Type B pancreatic cell (in vitro differentiated cells): ENCODE measurements at places on chromosomes 5 and 9. TPM values are rescaled to one million over a fixed set of nuclear protein-coding genes. Genes with fewer than 3 reads are reported as not detected.

NR5A1 gene
- total RNA-seq, result 0.12 and 0.26 TPM in 2 replicates

SLC6A3 gene
- total RNA-seq, result 0.19 TPM in 2 replicates

SLC28A3 gene
- 2.4 and 7.2 TPM in 2 replicates for total RNA-seq

PNPLA7 gene
- 2.5 and 3.1 TPM in 2 replicates for total RNA-seq

CLIC3 gene
- total RNA-seq, result 38.6 and 63.3 TPM in 2 replicates

DNA sequence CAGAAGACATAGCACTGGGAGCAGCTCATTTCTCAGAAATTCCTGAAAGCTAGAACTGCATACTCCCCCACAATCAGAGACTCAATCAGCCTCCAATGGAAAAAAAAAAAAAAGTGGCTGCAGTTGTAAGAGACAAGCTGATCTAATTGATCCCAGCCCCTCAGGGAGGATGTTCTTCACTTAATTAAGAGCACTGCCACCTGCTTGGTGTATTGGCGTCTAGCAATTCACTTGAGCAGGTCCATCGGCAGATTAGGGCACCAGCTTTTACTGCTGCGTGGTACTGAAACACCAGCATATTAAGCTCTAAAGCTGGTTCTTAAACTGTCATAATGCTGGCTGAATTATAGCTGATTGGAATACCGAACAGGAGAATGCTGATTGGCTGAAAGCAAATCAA is 1890.1 kb upstream of the WWC1 start:
- DNase-seq, result no peak
- no peaks in the 10 kb centered on the region for H3K27me3 ChIP-seq
- no peaks in the 10 kb centered on the region for H3K36me3 ChIP-seq
- H3K27ac ChIP-seq, result no peak overlapping the region
- H3K4me3 ChIP-seq, result no peak overlapping the region

DNA sequence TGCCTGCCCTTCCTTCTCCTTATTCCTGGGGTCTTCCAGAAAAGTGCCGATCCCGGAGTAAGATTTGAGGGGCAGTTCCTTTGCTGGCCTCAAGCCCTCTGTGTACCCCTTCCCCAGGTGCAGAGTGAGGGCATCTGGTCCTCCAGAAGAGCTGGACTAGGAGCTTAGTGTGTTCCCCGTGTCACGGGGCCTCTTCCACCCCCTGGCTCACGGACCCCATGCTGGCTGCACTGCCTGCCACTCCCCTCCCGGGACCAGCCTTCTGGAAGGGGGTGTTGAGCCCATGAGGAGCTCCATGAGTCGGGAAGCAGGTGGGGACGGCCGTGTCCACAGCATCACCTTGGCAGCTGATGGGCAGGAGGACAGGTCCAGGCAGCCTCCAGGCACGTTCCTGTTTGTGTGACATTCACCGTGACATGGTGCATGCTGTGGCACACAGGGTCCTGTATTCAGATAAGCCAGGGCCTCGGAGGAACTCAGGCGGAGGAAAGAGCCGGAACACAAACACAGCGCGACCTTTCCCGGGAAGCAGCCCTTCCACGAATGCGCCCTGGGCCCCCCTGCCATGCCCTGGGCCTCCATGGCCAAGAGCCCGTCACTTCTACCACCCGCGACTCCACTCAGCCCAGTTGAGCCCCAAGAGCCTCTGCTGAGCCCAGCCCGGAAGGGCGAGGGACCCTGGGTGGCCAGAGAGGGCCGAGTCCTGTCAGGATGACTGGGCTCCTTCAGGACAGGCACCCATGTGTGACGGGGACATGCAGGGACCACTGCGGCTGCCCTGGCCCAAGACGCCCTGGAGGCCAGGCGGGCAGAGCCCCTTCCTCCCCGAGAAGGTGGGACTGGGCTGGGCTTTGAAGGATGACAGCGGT is 5.9 kb upstream of the LCN1 start:
- no peaks in the 10 kb centered on the region for H3K36me3 ChIP-seq
- no peak overlapping the region for H3K4me3 ChIP-seq
- H3K4me1 ChIP-seq, result peaks cover 9% of the 10 kb centered on the region
- DNase-seq, result no peak
- no peak overlapping the region for H3K27ac ChIP-seq

DNA sequence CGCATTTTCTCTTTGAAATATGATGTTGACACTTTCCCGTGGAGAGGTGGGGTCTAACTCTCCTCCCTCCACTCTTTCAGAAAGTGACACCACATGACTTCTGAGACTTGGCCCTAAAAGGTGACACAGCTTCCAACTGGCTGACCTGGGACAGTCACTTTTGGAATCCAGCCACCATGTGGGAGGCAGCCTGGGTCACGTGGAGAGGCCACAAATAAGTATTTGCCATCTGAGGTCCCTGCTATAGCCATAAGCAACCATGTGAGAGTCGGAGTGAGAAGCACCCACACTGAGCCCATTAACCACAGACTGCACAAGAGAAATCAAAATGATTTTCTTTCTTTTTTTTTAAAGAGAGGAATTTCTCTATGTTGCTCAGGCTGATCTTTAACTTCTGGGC is 4.1 kb upstream of the PHYKPL start:
- H3K4me1 ChIP-seq, result peaks cover 10% of the 10 kb centered on the region
- H3K27me3 ChIP-seq, result no peaks in the 10 kb centered on the region
- no peak overlapping the region for H3K4me3 ChIP-seq
- no peak overlapping the region for H3K27ac ChIP-seq
- H3K36me3 ChIP-seq, result no peaks in the 10 kb centered on the region
- DNase-seq, result no peak

GRCh38 chr9:110769667-110770066 is 101.1 kb downstream of the MUSK start:
- no peak overlapping the region for H3K4me3 ChIP-seq
- no peaks in the 10 kb centered on the region for H3K27me3 ChIP-seq
- no peak overlapping the region for H3K27ac ChIP-seq
- H3K36me3 ChIP-seq, result no peaks in the 10 kb centered on the region
- DNase-seq, result no peak

- peak overlapping the region; percentile 19 for H3K27ac ChIP-seq
- peaks cover 40% of the 10 kb centered on the region for H3K27me3 ChIP-seq
- DNase-seq, result peak; percentile 69
- H3K36me3 ChIP-seq, result no peaks in the 10 kb centered on the region
These were observed 70.8 kb upstream of the UNC5A start for GRCh38 chr5:176739461-176740051.

DNA sequence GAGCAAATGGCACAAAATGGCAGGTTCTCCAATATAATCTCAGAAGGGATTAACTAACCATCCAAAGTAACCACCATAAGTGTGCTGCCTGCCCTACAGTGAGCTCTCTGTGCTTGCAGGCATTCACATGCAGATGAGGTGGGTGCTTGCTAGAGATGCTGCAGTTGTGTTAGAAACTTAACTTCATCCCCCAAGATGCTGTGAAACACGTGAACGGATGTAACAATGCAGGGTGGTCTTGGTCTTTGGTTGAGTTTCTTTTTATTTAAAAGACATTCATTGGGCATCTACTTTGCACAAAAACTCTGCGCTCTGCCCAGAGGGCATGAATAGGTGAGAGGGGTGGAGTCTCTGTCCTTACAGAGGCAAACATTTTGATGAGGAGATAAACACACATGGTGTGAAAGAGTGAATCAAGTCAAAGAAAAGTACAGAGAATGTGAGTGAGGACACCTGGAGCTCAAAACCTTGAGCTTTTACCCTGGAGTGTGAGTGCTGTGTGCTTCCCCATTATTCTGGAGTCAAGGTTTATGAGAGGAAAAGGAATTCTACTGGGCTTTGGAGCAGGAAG is 143.9 kb upstream of the DAP start:
- DNase-seq, result no peak
- no peaks in the 10 kb centered on the region for H3K4me1 ChIP-seq
- no peaks in the 10 kb centered on the region for H3K36me3 ChIP-seq
- H3K27ac ChIP-seq, result no peak overlapping the region
- no peak overlapping the region for H3K4me3 ChIP-seq

- no peak overlapping the region for H3K27ac ChIP-seq
- DNase-seq, result no peak
- no peaks in the 10 kb centered on the region for H3K27me3 ChIP-seq
- no peak overlapping the region for H3K4me3 ChIP-seq
- H3K36me3 ChIP-seq, result peaks cover 4% of the 10 kb centered on the region
These were observed 3.1 kb upstream of the CATSPER3 start for GRCh38 chr5:134964359-134965270.

DNA sequence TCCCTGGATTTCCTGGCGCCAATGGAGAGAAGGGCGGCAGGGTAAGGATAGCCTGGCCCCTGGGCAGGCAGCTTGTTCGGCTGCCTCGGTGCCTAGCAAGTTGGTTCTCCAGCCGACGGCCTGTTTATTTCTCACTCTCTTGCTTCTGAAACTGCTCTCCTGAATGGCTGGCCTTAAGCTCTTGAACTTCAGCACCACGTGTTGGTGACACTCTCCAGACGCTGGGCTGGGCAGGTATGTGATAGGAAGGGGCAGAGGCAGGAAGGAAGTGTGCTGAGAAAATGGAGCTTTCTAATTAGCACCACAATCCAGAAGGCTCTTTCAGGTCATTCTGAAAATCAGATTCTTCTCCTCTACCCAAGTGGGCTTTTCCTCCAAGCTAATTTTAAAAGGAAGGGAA is 91.4 kb upstream of the FCN2 start:
- peaks cover 6% of the 10 kb centered on the region for H3K4me1 ChIP-seq
- no peak for DNase-seq
- no peak overlapping the region for H3K27ac ChIP-seq
- no peak overlapping the region for H3K4me3 ChIP-seq

DNA sequence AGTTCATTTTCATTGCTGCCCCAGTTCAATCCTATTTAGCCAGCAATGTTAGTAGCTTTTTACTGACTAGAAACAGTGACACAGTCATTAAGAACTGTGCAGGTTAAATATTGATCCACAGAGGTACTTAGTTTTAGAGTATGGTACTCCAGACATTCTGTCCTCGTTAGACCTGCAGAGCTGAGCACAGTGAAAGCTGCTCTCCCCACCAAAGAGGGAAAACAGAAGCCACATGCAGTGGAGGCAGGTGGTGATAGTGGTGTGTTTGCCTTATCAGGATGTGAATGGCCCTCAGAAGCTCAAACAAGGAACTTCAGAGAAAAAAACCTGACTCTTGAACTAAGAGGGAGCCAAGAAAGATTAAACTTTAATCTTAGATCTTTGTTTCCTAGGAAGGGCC is 75.5 kb downstream of the UNC13B start:
- no peaks in the 10 kb centered on the region for H3K4me1 ChIP-seq
- H3K27ac ChIP-seq, result peak overlapping the region; percentile 23
- no peaks in the 10 kb centered on the region for H3K27me3 ChIP-seq

DNA sequence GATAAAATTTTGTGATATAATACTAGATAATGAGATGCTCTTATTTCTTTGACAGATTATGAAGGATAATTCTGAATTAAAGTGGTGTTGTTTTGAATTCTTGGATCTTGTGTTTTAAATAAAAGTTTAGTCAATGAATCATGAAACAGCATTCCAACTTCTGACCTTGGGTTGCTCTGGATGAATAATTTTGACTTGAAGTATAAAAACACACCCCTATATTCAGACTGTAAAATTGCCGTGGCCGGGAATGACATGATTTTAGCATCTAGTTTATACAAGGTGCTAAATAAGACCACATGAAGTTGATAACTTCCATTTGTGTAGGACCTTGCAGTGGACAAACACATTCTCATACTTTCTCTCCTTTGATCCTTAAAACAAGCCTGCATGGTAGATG is 67.2 kb upstream of the DAP start:
- H3K4me3 ChIP-seq, result no peak overlapping the region
- H3K27me3 ChIP-seq, result no peaks in the 10 kb centered on the region

DNA sequence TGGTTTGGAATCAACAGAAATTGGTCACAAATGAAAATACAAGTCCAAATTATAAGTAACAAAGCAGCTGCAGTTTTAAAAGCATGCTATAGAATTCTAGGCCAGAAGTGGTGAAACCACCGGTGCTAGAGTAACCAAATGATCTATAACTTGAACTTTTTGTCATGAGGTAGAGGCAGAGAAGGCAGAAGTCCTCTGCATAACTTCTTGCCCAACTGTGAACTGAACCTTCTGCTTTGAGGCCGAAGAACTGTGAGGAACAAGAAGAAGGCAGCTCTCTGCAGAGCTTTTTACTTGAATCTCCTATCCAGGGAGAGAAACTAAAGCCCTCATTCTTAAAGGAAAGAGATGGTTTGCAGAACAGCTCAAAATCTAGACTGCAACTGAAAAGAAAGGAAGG is 36.2 kb upstream of the TENT2 start:
- no peak for DNase-seq
- no peak overlapping the region for H3K27ac ChIP-seq
- H3K4me1 ChIP-seq, result peaks cover 10% of the 10 kb centered on the region
- peaks cover 5% of the 10 kb centered on the region for H3K36me3 ChIP-seq
- H3K27me3 ChIP-seq, result no peaks in the 10 kb centered on the region
- no peak overlapping the region for H3K4me3 ChIP-seq

GRCh38 chr5:170787216-170787615 is 3.7 kb downstream of the GABRP start:
- H3K4me1 ChIP-seq, result peaks cover 18% of the 10 kb centered on the region
- no peaks in the 10 kb centered on the region for H3K36me3 ChIP-seq
- no peak for DNase-seq

- DNase-seq, result no peak
- no peaks in the 10 kb centered on the region for H3K4me1 ChIP-seq
- no peak overlapping the region for H3K27ac ChIP-seq
These were observed 264.7 kb downstream of the TRIM32 start for GRCh38 chr9:116951588-116952435.

DNA sequence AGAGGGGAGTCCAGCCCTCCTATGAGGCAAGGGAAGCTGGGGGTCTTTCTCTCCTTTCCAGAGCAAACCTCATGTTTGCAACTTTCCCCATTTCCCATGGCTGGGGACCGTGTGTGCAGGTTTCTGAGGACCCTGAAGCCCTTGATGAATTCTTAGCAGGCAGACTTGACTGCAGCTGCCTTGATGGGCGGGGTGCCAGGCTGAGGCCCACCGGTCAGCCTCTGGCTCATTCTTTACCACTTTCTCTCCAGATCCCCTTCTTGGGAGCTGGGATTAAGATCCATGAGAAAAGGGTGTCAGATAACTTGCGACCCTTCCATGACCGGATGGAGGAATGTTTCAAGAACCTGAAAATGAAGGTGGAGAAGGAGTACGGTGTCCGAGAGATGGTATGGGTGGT is 30.0 kb upstream of the FOXI1 start:
- no peak overlapping the region for H3K27ac ChIP-seq
- H3K4me1 ChIP-seq, result no peaks in the 10 kb centered on the region
